ENCODE measurements at places on chromosomes 1 and 21. TPM values are rescaled to one million over a fixed set of nuclear protein-coding genes. Genes with fewer than 3 reads are reported as not detected.

DNA sequence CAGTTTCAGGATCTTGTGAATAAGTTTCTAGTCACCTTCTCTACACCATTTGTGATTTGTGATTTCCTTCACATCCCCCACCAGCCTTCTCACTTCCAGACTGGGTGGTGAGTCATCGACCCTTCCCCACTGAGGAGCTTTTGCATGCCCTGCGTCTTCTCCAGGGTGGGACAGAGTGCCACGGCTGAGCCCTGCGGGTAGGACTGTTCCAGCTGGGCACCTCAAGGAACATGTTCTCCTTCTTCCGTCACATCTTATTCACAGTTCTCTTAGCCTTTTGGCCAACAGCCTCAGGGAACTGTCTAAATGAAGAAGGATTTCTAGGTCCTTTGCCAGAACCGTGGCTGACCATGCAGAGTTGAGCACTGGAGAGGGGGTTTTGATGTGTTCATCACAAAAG is 116.5 kb downstream of the TMEM53 start:
- DNase-seq = no peak

- DNase-seq = no peak
Measured at GRCh38 chr1:214970016-214970415, 112.5 kb upstream of the KCNK2 start.

DNA sequence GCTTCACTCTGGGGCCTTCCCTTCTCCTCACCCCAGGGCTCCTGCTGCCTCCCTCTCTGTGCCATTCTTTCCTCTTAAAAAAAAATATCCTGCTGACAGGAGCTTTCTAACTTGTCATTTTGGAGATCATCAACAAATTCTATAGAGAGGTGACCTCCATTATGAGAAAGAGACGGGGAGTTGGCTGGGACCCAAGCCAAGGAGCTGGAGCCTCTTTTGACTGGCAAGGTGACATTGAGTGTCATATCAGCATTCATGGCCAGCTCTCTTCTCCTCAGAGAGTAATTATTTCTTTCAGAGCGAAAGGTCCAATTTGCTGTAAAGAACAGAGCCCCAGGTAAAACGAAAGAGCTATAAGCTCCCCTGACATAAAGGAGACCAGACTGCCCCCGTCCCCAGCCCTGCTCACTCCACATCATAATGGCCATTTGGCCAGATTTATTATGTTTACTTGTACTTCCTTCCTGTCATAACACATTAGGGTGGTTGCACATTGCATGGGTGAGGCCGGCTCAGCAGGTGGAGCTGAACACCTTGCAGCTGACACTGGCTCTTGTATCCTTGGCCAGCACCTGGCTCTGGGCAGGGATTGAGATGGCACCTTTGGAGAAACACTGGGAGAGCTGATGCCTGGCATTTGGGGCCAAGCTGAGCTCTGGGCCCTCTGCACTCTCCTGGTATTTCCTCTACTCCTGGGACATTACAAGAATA is 404.0 kb upstream of the VAMP3 start:
- no peak for DNase-seq

DNA sequence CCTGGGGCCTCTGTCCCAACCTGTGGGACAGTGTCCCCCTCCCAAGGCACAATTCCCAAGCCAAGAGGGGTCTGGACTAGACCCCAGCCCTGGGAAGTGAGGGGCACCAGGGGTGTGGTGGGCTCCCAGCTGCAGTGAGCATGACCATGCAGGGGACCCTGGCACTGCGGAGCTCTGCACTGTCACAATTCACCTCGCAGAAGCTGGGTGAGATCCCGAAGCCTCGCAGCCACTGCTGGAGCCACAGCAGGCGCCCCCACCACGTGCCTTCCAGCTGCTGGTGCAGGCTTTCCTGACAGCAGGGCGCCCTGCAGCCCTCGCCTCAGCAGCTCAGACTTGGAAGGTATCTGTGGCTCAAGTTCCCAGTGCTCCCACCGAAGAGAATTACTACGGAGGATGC is 10.0 kb upstream of the SRARP start:
- no peak for DNase-seq

DNA sequence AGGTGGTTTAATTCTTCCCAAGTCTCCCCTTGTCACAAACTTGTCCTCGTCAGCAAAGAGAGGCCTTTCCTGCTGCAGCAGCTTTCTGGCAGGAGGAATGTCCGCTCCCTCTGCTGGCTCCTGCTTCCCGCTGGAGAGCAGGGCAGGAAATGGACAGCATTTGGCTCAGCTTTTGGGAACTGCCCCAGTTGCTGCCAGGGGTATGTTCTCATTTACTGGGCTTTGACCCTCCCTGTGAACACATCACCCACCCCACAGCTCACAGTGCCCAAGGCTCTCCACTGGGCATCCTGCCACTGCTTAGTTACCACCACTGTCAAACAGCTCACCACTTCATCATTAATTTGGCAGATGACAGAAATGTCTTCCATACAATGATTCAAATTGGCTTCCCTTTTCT is 75.4 kb downstream of the MRPL37 start:
- DNase-seq = no peak

DNA sequence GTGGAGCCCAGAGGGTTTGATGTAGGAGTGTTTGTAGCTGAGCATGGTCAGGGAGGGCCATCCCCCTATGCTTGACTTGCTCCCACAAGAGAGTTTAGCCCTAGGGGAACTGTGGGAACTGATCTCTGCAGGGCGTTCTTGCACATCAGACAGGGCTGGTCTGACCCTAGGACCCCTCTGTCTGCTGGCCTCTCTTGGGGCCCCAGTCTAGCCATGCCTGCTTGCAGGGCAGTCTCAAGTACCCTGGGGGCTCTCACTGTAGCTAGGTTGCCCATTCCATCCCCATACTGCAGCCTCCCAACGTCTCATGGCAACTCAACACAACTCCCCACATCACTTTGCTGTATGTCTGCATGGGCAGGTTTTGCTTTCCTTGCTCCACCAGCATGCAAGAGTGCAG is 1250.7 kb upstream of the B3GALT2 start:
- DNase-seq = no peak

DNA sequence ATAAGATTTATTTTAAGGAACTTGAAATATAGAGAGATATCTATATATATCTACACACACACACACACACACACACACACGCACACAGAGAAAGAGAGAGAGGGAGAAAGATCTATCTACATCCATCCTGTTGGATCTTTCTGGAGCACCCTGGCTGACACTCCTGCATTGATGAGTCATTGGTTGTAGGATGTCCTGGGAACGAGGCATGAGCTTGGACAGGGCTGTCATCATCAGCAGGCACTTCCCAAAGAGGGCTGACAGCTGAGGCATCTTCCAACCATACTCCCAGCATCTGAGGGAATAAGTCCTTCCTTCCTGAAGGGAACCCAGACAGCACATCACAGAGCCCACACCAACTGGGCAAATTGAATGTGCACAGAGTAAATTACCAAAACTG is 99.1 kb upstream of the ERG start:
- no peak for DNase-seq

CD164L2 gene
- total RNA-seq = not detected

DENND2C gene
- 10.4 TPM for total RNA-seq
